ENCODE measurements at places on chromosomes 1 and 21.

DNA sequence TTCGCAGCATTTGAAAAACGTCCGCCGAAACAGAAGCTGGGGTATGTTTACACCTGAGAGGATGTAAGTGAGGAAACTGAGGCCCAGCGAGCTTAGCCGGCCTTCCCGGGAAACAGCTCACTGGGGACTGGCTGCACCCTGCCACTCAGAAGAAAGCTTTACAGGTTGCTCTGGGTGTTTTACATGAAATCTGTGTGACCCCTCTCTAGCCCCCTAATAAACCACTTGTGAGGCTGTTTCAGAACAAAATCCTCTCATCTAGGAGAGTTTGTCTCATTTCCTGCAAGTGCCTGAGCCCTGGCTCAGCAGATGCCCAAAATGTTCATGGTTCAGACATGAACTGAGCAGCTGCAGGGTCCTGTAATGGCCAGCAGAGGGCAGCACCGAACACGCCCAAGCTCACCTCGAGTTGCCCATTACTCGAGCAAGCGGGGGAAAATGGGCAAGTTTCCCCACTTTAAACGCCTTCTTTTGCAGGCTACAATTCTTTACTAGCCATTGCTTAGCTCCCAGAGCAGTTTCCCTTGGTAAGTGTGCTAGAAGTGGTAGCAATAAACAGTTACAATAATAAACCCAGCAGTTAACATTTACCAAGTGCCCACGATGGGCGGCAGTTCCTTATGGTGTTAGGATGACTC, 76.4 kb downstream of the FHAD1 start:
- DNase-seq: peak; percentile 51

GRCh38 chr1:94118013-94118412, 2.9 kb downstream of the ABCA4 start:
- DNase-seq: no peak

DNA sequence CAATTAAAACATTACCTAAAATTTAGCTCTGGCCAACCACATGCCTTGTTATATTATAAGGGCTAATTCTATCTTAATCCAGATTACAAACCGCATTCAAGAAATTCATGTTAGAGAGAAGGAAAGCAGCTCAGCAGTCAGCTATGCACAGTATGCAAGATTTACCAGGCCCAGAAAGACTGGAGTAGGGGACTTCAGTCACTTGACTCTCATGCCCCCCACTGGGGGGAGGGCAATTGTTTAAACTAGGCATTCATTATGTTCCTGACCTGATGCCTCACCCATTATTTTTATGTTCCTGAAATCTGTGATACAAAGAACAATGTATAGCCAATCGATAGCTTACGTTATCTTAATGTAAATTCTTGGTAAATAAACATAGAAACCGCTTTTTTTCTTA, 96.9 kb downstream of the ZNF644 start:
- DNase-seq: no peak

GRCh38 chr1:17168091-17168876, 36.6 kb upstream of the PADI1 start:
- DNase-seq: no peak

DNA sequence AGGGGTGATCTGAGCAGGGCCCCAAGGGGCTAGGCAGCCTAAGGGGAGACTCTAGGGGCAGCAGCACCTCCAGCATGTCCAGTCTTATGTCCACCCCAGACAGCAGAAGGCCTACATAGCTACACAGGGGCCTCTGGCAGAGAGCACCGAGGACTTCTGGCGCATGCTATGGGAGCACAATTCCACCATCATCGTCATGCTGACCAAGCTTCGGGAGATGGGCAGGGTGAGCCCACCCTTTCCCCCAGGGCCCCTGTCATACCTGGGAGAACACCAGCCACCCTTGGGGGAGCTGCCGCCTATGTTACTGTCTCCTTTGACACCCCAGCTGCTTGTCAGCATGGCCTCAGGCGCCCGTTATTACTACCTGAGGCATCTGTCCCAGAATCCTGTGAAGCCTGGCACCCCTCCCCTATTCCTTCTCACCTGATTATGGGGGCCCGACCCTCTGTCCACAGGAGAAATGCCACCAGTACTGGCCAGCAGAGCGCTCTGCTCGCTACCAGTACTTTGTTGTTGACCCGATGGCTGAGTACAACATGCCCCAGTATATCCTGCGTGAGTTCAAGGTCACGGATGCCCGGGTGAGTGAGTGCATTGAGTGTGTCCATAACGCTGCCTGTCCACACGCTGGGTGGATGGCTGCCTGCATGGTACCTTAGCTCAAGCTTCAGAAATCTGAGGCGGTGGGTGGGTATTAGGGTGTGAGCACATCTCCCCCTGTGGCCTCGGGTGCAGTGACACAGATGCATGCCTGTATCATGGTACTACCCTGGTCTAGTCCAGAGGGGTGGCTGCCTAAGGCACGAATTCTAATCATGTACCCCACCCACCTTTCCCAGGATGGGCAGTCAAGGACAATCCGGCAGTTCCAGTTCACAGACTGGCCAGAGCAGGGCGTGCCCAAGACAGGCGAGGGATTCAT, 29.7 kb upstream of the KDM4A start:
- no peak for DNase-seq

DNA sequence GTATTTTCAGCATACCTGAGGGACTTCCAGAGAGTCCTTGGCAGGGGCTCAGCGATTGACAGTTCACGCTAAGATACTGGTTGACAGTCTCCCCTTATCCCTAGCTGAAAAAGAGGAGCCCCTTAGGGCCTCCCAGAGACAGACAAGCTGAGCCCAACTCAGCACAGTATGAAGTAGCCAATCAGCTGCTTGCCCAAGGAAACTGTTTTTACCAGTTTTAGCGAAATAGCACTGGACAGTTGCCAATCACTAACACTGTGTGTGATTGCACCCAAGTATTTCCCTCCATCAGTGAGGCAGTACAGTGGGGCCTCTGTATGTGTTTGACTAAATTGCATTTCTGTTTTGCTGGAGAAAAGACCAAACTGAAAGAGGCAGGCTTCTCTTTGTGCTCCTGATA, 27.0 kb downstream of the KHDRBS1 start:
- DNase-seq: no peak

GRCh38 chr1:1020415-1021009, 592 bp downstream of the AGRN start:
- no peak for DNase-seq

DNA sequence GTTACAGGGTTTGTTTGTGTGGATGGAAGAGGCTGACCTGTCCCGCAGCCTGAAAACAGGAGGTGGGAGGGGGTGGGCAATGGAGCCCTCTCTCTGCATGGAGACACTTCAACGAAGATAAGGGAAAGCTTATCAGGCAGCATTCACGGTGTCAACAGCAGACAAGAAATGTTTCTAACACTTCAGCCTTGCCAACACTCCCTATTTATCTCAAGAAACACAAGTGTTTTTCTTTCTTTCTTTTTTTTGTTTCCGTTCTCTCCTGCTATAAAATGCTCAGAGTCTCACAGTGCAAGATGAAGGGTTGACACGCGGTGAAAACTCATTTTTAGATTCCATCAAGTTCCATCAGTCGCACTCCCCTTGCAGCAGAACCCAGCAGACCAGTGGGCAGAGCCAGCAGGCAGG, 594.4 kb downstream of the MATN1 start:
- no peak for DNase-seq

GRCh38 chr1:234218078-234218477, 155.2 kb upstream of the COA6 start:
- DNase-seq: no peak

GRCh38 chr1:79839882-79840281, 833.4 kb upstream of the ADGRL4 start:
- no peak for DNase-seq

DNA sequence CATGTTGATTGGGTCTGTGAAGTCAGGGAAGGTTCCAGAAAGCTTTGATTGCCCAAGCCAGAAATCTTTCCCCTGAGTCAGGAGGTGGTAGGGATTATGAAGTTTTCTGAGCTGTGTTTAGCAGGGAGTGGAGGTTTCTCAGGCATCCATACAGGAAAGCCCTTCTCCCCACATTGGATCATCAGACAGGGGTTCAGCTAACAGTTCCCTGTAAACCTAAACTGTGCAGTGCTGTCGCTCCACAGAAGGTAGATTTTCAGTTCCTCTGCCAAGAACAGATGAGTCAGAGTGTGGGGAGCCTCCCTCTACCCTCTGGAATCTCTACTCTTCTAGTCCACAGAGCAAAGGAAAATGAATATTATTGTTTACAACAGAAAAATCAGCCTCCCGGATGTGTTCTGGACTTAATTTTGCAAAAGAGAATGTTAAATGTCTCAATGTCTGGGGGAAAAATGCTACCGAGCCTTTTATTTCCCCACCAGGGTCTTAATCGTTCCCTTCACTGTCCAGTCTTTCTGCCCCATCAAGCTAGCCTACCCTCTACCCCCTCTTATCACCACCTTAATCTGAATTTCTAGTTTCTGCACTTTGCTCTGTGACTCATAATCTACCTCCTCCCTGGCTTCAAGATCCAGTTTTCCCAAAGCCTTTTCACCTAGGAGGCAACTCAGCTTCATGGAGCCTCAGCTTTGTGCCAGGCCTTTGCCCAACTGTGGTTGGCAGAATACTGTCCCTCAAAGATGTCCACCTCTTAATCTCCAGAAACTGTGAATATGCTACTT, 355.6 kb downstream of the PRDM2 start:
- DNase-seq: no peak

GRCh38 chr1:222006715-222007114, 264.8 kb upstream of the DUSP10 start:
- no peak for DNase-seq

DNA sequence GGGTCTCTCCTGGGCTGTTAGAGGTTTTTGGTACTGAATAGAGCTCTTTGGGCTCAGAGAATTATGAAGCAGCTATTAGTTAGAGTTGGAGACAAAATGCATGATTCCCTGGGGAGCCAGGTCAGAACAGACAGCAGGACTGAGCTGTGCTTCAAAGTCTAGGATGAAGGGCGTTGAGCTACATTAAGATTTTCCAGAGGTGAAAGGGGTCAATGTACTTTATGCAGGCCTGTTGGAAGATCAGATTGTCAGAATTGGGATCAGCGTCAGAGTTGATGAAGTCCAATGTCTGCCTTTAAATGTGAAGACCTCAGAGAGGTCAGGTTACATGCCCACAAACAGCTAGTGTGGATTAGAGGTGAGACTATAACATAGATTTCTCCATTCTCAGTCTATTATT, 53.8 kb downstream of the RGS5 start:
- no peak for DNase-seq

DNA sequence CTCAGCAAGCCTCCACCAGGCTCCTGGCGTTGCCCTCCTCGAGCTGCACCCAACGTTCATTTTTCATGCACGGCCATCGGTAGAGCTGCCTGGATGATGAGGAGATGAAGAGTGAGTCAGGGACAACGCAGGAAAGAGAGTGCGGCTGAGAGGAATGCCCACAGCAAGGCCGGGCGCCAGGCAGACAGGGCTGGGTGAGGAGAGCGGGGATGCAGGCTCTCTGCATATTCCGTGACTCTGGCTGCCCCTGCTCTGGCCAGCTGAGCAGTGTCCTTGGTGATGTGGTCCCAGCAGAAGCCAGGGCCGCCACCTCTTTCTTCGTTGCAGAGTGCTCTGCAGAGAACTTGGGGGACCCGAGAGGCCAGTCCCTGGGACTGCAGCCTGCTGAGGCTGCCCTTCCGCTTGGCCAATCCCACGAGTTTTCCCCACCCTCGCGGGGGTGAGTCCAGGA, 10.8 kb downstream of the UMODL1 start:
- no peak for DNase-seq

DNA sequence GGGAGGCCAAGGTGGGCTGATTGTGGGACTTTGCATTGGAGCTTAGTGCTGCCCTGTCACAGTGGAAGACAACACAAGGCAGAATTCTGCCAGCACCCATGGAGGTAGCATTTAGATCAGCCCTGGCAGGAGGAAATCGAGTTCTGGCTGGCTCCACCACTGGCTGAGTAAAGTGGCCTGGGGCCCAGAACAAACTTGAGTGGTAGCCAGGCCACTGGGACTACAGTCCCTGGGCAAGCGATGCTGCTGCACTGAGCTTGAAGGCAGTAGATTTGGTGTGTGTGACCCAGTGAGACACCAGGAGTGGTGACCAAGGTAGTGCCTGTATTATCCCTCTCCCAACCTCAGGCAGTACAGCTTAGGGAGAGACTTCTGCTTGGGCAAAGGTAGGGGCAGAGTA, 22.5 kb upstream of the UHMK1 start:
- no peak for DNase-seq

GRCh38 chr1:7402548-7402850, 368.6 kb upstream of the VAMP3 start:
- DNase-seq: no peak

DNA sequence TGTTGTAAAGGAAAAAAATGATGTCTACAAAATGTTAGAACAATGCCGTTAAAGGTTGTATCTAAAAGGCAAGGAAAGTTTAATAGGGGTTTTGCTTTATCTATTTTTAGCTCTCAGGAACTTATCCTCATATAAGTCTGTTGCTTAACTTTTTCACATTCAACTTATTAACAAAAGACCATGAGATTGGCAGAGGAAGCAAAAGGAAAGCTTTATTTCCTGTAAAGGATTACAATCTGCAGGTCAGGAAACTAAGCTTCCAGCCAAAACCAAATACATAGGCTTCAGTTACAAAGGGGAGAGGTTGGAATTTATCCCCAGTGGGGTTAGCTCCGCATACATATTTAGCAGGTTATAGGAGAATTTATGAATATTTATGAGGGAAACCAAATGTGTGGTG, 58.7 kb upstream of the KIAA1614 start:
- DNase-seq: no peak

- no peak for DNase-seq
Observed at GRCh38 chr1:204198348-204199340, 2.4 kb upstream of the KISS1 start.

GRCh38 chr1:200162258-200162657, 134.7 kb downstream of the NR5A2 start:
- no peak for DNase-seq

GRCh38 chr1:6347641-6348487, 45.7 kb downstream of the ACOT7 start:
- DNase-seq: peak; percentile 34

DNA sequence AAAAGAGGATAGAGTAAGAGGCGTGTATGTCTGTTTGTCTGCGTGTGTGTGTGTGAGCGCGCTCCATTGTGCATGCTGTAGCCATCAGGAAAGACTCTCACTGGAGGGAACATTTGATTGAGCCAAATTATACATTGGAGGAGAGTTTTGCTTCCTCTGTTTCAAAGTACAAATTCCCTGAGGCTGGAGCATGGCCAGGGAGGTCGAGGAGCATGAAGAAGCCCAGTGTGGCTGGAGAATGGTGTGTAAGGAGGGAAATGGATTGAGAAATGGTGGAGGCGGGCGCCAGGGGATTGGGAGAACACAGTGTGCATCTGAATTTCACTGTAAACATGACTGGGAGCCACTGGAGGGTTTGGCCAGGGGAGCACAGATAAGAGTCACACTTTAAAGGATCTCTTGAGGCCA, 22.1 kb upstream of the EFNA1 start:
- no peak for DNase-seq

DNA sequence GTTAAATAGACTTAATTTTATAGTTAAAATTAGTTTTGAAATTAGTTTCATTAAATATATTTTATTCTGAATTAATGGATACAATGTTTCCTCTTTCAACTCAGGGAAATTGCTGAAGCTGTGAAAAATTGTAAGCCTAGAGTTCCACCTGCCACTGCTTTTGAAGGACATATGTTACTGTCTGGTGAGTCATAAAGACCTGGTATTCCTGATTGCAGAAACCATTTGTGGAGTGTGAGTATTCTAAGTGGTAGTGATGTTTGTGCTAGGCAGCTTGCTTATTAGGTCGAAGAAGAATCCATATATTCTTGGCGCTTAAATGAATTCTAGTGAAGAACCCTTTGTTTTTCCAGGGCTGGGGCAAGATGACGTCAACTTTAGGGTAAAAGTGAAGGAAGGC, 34.0 kb downstream of the MTR start:
- DNase-seq: no peak

Data from stimulated activated CD8-positive, alpha-beta memory T cell treated with anti-CD3 and anti-CD28 coated beads, Interleukin-4, amount 100 ng/mL, for 4 hours (primary cell).